NCI-H2029 treated with DMSO at 0.1 percent for 48 hours (cell line): ENCODE measurements at places on chromosomes 16 and 17.

GRCh38 chr17:34420254-34420766 lies 57.3 kb upstream of the CCL1 start:
- peak; percentile 26 for DNase-seq

DNA sequence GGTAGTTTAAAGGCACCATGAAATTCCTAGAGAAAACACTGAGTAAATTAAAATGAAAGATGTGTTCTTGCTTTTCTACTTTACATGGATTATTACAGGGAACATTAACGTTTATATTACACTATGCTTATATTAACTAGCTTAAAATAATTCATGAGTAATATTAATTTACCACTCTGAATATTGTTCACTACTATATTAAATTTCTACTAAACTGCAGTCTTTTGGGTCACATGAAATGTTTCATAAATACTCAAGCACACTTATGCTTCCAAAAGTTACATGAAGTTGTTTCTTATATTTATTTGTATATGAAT lies 3.4 kb upstream of the MAP1LC3B start:
- no peak for DNase-seq

DNA sequence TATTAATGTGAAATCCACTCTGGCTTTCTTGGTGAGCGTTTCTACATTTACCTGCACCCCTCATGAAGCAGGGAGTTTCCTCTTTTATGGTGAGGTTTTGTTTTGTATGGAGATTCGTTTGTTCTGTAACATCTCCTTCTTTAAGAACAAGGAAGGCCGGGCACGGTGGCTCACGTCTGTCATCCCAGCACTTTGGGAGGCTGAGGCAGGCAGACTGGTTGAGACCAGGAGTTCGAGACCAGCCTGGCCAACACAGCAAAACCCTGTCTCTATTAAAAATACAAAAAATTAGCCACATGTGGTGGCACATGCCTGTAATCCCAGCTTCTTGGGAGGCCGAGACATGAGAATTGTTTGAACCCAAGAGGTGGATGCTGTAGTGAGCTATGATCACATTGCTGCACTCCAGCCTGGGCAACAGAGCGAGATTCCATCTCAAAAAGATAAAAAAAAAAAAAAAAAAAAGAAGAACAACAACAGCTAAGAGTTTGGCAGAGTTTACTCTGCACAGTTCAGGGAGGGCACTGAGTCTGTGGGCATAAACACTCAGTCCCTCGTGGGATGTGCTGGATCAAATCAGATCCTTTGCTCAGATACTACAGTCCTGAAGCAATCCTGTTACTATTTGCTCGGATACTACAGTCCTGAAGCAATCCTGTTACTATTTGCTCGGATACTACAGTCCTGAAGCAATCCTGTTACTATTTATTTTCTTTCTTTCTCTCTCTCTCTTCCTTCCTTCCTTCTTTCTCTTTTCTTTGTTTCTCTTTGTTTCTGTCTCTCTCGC lies 28.9 kb downstream of the ADCY9 start:
- DNase-seq: no peak

DNA sequence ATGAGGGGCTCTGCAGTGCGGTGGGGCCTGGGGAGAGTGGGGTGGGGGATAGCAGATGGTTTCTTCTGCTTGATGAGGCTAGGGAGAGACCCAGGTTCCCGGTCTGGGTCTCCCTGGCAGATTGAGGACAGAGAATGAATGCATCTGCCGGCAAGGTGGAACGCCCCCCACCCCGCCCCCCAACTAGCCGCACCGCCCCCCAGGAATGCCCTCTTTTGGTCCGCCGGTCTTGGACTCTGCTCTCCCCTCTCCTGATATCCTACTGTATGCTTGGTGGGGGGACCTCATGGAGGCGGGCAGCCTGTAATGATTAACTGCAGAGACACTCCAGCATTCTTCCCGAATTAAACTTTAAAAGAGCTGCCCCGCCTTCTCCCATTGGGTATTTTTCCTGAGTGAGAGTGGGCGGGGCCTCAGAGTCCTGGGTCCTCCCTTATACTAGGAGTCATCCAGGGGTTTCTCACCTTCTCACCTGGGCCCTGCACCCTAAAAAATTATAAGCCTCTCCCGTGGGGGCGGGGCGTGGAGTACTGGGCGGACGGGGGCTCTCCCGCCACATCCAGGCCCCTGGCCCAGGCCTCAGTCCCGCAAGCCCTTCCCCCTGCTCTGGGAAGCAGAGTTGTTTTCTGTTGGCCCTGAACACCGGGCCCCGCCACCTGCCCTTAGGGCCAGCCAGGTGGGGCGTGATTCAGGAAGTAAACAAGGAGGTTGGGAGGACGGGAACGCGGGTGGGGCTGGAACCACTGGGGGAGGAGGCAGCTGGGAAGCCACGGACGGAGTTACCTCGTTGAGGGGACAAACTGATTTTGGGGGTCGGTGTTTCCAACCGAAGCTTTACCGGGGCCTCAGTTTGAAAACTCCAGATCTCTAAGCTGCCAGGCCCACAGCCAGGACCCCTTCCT lies 1.5 kb downstream of the GRB7 start:
- DNase-seq: peak; percentile 57

GRCh38 chr16:65781855-65782254 lies 584.6 kb upstream of the CDH5 start:
- DNase-seq: no peak

GRCh38 chr17:28703552-28704218 lies 8.0 kb downstream of the PROCA1 start:
- no peak for DNase-seq

DNA sequence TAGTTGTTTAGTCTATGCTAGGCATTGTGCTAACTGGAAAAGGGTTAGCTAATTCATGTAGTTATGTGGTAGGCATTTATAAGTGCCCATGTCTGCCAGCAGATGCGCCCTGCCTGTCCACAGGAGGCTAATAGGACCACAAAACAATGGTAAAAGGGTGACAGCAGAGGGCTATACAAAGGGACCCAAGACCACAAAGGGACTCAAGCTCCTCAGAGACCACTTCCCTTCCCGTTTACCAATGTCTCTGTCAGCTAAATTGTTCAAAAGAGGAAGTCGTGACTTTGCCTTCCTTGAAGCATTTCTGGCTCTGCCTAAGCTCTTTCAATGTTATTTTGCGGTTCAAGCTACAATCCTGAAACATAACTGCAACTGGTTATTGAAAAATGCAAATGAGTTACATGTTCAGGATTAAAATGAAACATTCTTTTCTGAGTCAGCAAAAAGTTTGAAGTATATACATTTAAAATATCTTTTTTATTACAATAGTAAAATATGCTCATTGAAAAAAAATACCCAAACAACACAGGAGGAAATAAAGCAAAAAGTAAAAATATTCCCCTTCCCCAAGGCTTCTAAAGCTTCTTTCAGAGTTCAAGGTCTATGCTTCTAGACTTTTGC lies 149.2 kb downstream of the MAF start:
- DNase-seq: no peak

- DNase-seq: no peak
Observed at GRCh38 chr16:23486480-23486879, 23.8 kb downstream of the GGA2 start.

DNA sequence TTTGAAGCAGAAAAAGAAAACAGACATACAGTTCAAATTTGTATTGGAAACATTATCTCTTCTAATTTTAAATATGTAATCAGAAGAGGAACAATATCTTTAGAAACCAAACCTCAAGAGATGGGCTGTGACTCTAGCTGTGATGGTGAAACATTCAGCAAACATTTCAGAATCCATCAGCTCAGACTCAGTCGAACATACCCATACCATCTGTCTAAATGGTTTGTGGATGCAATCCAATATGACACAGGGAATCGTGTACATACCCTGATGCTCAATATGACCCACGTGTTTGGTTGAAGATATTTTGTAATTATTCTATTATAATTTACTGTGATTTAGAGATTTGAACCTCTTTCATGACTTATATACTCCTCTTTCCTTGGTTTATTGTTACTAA lies 665.2 kb upstream of the CDH8 start:
- DNase-seq: no peak

GRCh38 chr16:56513972-56514371 lies 5.9 kb downstream of the BBS2 start:
- no peak for DNase-seq

DNA sequence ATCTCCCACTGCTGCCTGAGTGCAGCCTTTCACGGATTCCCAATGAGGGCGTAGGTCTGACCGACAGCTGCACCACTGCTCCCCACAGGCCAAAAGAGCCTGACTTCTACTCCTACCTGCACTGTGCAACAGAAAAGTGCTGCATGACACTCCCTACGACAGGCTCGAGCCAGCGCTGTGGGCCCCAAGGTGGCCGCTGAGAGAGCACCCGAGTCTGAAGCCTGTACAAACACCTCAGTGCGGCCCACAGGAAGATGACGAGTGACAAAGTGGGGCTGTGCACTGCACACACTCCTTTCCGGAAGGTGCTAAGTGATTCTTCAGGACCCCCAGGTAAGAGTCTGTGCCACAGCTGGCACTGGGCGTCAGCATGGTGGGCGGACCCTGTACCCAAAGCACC lies 41.2 kb downstream of the FANCA start:
- no peak for DNase-seq

- no peak for DNase-seq
Observed at GRCh38 chr16:31050280-31051030, 17.1 kb downstream of the STX4 start.

DNA sequence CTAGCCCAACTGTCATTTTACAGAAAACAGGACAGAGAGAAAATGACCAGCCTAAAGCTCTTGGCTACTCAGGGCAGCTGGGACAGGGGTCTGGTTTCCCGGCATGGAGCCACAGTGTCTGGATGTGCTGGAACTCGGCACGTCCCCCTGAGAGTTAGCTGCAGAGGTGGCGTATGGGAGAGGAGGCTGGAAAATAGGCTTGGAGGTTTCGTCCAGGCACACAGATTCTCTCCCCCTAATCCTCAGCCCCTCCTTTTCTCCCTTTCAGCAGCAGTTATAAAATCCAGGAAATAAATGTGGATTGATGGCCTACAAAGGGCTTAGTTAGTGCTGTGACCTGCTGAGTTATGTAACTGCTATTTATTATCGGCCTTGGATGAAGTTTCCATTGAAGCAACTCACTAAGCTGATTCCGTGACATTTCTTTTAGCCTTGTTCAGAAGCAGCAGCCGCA lies 89.5 kb upstream of the TOB1 start:
- no peak for DNase-seq

GRCh38 chr17:46986366-46986765 lies 7.3 kb upstream of the RPRML start:
- DNase-seq: no peak

DNA sequence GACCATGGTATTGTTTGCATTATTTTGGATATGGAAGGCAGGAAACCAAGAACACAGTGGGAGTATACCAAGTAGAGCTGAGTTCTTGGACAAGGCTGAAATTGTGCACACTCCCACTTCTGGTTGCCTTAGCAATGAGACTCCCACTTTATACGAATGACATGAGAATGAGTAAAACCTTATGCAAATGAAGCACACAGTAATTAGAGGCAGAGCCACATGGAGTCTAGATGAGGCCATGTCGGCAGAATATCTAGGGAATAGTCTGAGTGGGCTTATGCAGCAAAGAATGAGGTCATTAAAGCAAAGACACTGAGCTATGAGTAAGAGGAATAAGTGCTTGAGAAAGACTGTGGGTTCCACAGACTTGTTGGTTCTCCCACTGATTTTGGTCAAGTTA lies 178.7 kb downstream of the GRIN2A start:
- DNase-seq: no peak

DNA sequence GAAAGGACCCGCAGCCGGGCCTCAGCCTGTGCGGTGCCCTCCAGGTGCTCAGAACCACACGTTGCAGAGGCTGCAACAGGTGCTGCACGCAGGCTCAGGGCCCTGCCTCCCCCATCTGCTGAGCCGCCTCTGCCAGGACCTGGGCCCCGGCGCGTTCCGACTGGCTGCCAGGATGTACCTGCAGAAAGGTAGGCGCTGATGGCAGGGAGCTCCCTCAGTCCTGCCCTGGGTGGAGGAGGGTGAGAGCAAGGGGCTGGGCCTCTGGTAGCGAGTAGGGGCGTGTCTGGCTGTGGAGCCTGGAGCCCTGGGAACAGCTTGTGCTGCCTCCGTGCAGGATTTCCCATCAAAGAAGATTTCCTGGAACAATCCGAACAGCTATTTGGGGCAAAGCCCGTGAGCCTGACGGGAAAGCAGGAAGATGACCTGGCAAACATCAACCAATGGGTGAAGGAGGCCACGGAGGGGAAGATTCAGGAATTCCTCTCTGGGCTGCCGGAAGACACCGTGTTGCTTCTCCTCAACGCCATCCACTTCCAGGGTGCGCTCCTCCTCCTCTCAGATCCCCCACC lies 4.4 kb downstream of the SERPINF2 start:
- no peak for DNase-seq

DNA sequence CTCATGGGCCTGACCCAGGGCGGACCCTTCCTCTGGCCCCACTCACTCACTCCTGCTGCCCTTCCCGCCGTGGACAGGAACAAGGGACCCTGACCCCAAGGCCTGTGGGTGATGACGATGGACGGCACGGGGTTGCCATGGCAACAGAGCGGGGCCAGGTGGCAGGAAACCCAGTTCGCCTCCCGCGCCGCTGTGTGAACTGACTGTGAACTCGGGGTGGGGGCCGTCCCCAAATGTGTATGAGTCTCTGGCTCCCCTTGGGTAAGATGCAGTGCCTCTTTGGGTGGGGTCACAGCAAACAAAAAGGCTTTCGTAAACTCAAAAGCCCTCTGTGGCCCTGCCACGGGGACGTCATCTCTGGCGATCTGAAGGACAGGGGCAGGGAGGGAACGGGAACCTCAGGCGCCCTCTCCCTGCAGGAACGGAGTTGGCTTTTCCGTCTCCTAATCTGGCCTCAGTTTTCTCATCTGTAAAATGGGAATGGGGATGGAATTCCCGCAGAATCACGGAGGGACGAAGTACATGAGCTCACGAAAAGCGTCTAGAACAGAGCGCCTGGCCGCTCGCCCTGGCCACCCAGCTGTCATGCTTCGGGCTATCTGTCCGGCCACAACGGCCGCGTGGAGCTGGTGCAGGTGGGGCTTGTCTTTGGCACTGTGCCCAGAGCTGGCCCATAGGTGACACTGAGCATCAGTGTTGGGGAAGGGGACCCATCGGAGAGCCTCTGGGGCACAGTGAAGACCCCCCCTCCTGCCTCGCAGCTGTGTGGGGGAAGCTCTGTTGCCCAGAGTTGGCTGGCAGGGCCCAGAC lies 44.9 kb upstream of the PABPN1L start:
- DNase-seq: no peak
